A549 treated with CORT108297 at 1 μM for 4 hours (cell line): ENCODE measurements at places on chromosomes 7 and 10. TPM values are rescaled to one million over a fixed set of nuclear protein-coding genes. Genes with fewer than 3 reads are reported as not detected.

The NEUROD6 gene
- total RNA-seq: not detected in 5 replicates

The MRLN gene
- not detected in 5 replicates for total RNA-seq

The IQUB gene
- 0.05 to 0.09 TPM (median 0.05 TPM) in 5 replicates for total RNA-seq

The OR6V1 gene
- total RNA-seq: not detected in 5 replicates

The TRIM50 gene
- not detected in 5 replicates for total RNA-seq

The CLCN1 gene
- 0.02 to 0.08 TPM (median 0.07 TPM) in 4 of 5 replicates, not detected in the other for total RNA-seq

The DDC gene
- 0.58 to 1.9 TPM (median 1.1 TPM) in 5 replicates for total RNA-seq
